ENCODE measurements at places on chromosomes 1 and 21.

GRCh38 chr1:171142416-171143385 lies 42.4 kb upstream of the FMO2 start:
- DNase-seq, result no peak

DNA sequence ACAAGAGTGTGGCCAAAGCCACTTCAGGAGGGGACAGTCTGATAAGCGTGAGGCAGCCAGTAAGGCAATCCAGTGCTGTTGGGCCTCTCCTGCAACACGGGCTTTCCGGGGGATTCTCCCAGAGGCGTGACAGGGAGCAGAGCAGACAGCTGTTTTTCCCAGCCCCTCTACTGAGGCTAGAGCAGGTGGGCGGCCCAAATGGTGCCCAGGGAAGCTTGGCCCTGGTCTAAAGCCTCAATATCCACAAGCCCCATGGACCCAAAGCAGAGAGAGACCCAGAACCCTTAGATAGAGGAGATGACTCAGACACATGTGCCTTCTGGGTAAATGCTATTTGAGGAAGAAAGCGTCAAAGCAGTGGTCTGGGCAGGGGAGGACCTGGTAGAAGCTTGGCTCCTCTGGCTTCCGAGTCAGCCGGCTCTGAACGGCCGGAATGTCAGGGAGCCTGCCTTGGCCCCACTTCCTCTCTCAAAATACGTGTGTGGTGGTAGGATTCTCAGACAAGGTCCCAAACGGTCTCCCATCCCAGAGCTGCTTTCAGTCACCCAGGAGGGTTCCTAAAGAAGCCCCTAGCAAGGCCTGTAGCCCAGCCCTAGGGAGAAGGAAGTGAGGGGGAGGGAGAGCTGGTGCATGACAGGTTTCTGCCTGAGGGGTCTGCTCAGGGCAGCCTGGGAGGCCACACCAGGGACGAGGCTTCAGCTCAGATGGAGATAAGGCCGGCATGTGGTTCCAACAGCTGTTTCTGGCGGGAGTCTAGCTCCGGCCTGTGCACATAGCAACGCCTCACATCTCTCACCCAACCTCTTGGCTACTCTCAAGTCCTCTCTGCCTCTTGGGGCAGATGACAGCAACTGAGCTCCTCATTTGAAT lies 28.8 kb downstream of the PIK3C2B start:
- DNase-seq, result no peak

DNA sequence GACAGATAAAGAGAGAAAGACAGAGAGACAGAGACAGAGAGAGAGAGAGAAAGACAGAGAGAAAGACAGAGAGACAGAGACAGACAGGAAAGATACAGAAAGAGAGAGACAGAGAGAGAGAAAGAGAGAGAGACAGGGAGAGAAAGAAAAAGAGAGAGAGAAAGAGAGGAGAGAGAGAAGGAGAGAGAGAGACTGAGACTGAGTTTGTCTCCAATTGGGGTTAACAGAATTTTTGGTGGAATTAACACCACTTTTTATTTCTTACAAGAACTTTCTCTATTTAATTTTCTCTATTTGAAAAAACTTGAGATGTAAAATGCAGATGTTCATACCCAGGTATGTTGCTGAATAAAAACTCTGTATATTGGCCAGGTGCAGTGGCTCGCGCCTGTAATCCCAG lies 56.6 kb downstream of the FMN2 start:
- DNase-seq, result no peak

- DNase-seq, result no peak
Measured at GRCh38 chr1:230827081-230827681, 41.1 kb downstream of the C1orf198 start.
